ENCODE measurements at places on chromosomes 7 and 10.

GRCh38 chr7:157596471-157596870, 259.7 kb downstream of the DNAJB6 start:
- DNase-seq: no peak

DNA sequence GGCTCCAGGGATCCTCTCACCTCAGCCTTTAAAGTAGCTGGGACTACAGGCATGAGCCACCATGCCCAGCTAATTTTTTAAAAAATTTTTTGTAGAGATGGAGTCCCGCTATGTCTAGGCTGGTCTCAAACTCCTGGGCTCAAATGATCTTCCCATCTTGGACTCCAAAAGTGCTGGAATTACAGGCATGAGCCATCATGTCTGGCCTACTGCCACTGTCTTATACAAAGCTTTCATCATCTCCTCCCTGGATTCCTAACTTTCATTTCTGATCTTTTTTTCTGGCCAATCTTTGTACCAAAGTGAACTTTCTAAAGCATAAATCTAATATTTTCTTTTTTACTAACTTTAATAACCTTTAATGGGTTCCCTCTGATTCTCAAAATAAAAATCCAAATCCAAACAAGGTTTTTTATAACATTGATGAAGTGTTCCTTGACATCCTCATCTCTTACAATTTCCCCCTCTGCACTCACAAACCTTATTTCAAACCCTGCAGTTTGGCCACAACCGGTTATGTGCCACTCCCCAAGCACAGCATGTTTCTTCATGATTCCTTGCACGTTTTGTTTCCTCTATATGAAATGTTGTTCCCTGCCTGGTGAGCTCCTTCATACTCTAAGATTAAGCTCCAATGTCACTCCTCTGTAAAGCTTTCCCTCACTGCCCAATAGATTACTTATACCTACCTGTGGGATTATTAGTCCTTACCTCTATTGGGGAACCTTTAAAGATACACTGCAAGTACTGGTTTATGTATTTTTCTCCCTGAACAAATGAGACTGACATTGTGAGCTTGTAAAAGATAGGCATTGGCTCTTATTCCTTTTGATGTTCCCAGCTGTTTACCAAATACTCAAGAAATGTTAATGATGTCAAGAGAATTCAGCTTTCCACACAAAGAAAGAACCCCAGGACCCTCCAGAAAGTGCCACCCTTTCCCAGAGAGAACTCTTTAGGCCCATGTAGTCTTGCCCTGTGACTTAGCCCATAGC, 101.7 kb downstream of the HOXA1 start:
- peak; percentile 11 for DNase-seq

- DNase-seq: no peak
Measured at GRCh38 chr7:131381069-131381838, 53.6 kb downstream of the MKLN1 start.

- DNase-seq: no peak
Measured at GRCh38 chr10:13930120-13930519, 343.4 kb downstream of the PRPF18 start.

GRCh38 chr7:80827239-80827633, 91.6 kb downstream of the SEMA3C start:
- no peak for DNase-seq

- peak; percentile 28 for DNase-seq
Measured at GRCh38 chr10:61902445-61903220, 1.1 kb downstream of the ARID5B start.

GRCh38 chr10:47438857-47439474, 44.9 kb downstream of the ANXA8 start:
- DNase-seq: peak; percentile 66

DNA sequence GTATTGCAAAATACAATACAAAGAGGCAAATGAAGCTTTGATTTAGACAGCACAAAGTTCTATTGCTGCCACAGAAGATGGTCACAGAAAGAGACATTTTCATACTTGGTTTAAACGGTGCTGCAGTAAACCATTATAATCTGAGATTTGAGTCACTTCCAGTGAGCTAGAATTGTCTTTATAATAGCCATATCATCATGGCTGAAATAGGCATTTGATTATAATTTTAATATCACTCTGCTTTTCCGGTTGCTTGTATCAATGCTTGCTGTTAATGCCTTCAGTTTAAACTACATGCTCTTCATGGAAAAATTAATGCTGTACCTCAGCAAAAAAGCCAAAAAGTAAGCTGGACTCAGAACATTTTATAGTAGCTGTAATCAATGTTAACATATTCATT, 48.5 kb downstream of the CPEB3 start:
- no peak for DNase-seq

GRCh38 chr7:22251281-22251680, 105.7 kb downstream of the RAPGEF5 start:
- DNase-seq: peak; percentile 53

DNA sequence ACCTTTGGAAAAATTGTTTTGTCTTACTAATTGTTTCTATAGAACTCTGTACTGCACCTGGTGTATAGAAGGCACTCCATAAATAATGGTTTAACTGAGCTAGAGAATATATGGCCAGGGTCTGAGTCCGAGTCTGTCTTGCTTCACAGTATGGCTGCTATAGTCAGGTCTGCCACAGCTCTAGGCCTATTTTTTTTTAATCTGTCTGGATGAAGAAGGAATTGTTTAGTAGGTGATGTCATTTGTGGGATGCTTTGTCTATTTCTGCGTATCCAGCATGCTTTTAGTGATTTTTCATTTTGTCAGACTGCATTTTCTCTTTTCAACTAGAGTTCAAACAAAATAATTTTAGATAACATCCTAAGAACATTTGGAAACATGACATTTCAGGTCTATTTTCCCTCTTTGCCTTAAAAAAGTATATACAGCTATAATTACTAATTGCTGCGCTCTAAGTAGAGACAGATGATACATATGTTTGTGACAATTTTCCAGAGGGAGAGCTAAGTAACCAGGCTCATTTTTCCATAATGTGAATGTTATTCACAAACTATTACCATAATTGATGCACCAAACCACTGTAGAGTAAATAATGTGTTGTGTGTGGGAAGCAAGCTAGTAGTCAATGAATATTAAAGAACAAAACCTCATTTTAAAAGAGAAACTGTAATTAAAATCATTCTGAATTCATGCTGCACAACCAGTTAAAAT, 361.7 kb downstream of the AUTS2 start:
- no peak for DNase-seq

DNA sequence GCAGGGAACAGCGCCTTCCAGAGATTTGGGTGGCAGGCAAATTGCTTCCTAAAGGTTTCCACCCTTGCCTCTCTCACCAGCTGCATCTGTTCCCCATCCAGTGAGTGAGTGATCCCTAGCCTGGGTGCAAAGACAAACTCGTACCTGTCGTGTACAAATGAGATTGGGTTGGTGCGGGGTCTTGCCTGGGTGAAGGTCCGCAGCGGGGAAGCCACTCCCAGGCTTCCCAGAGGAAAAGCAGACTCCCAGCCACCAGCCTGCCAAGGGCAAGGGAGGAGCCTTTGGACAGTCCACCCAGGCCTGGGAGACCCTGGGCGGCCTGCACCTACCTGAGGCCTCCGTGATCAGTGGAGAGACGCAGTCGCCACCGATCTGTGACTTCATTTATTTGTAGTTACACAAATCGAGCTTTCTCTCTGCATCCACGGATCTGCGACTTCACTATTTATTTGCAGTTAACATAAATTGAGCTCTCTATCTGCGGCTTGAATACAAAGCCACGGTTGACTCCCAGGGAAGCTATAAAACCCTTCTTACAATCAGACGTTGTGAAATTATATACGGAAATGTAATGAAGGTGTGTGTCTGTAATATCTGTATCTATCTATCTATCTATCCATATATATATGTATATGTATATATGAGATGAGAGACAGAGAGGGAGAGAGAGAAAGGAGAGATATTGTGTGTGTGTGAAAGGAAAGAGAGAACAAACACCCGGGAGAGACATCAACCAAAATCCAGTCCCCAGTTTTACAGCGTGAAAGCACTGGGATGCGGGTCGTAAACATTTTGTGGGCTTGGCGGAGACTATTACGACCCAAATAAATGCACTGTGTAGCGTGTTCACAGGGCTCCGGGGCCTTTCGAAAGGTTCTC, 3.0 kb upstream of the HOXA7 start:
- DNase-seq: no peak

DNA sequence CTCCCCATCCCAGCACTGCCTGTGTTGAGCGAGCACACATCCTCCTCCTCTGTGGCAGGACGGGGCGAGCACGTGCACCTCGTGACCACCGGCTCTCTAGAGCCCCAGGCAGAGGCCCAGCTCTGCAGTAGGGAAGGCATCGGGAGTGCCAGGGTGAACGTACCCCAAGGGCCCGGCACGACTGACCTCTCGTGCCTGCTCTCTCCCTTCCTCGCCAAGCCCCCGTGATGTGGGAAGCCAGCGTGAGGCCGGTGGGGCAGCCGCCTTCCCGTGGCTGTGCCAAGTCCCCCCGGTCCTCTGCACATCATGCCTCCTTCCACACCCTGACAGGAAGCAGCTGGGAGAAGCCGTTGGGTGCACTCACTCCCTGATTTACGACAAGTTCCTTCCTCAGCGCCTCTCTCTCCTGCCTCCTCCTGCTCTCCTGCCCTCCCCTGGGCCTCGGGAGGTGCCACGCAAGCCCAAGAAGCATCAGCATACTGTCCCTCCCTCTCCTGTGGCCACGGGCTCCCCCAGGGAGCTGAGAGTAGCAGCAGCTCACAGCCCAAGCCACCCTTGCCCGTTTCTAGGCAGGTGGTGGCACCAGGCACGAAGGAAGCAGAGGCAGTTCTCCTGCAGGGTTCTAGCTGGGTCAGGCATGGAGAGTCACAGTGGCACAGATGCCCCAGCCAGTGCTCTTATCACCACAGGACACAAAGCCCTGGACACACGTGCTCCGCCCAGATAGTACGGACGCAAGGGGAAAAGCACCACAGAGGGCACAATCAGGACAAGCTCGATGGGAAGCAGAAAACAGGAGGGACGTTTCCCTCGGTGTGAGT, 47.0 kb downstream of the AMZ1 start:
- DNase-seq: no peak

GRCh38 chr7:46206476-46207060, 285.5 kb upstream of the IGFBP3 start:
- DNase-seq: no peak

DNA sequence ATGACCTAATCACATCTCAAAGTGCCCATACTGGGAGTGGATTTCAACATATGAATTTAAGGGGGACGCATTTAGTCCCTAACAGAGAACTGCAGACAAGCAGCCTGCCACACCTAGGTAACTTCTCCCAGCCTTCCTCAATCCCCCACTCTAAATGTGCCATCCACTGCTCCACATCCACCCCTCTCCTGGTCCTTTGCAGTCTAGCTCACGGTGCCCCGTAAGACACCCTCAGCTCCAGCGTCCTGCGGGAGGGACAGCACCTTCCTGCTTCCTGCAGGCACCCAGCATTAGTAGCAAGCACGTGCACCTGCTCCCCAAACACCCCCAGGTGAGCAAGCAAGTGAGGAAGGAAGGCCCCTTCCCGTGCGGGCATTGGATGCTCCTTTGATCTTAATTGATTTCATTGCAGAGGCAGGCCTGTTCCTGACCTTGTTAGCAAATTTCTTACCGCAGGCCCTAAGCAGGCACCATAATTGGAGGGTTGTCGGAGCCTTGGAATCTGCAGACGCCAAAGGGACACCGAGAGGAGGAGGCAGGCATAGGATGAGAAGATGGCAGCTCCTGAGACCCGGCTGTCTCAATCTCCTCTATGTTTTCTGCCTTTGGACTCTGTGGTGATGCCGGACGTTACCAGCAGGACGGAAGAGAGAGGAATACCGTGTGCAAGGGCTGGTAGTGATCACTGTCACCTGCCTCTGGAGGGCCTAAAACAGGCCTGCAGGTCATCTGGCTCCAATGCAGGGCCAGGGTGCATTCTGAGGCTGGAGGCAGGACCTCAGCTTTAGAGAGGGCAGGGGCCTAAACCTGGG, 75.8 kb upstream of the CHST15 start:
- no peak for DNase-seq

GRCh38 chr7:140078392-140078791, 15.6 kb upstream of the PARP12 start:
- DNase-seq: no peak

DNA sequence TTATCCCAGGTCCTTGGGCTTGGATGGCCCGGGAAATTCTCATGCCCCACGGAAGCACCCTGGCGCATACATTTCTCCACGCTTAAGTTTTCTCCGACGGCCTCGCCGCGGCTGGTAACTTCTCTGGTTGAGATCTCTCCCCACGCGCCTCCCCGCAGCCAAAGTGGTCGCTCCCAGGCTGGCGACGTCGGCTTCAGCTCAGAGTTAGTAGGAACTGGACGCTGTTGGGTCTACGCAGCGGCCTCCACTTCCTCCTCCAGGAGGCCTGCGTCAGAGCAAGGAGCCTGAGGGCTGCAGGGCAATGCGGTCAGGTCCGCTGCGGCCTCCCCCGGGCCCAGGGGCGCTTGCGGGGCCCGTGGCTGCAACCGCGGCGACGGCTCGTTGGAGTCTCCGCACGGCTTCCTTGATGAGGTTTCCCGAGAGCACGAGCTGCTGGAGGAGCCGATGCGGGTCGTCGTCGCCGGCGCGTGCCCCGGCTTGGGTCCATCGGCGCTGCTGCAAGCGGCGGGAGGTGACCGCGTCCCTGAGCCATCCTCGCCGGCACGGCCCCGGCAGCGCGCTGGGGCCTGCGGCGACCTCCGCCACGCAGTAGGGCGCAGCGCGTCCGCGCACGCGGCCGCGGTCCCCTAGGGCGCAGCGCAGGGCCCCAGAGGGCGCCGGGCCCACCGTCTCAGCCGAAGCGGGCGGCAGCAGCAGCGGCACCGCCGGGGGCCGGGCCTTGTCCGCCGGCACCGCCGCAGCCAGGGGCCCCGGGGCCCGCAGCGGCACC, 744 bp downstream of the FRAT2 start:
- DNase-seq: peak; percentile 60

GRCh38 chr7:110921595-110922151, 169.3 kb upstream of the LRRN3 start:
- no peak for DNase-seq

- no peak for DNase-seq
Measured at GRCh38 chr7:37408291-37409228, 40.1 kb downstream of the ELMO1 start.

GRCh38 chr7:7416031-7416858, 119.4 kb downstream of the COL28A1 start:
- DNase-seq: no peak

DNA sequence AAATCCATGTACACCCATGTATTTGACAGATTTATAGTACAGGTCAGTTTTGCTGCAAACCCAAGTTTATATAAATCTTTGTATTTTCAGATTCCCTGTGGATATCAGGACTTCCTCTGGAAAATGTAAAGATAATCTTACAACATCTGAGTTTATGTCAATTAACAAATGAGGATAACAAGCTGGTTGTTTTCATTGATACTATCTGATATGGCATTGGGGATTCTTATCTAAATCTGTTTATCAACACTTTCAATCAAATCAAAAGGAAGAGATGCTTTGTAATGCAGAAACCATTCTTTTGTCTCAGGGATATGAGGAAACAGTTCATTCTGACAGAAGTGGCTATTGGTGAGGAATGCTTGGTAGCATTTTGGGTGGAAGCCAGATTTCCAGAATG, 64.9 kb upstream of the FAM204A start:
- DNase-seq: no peak

DNA sequence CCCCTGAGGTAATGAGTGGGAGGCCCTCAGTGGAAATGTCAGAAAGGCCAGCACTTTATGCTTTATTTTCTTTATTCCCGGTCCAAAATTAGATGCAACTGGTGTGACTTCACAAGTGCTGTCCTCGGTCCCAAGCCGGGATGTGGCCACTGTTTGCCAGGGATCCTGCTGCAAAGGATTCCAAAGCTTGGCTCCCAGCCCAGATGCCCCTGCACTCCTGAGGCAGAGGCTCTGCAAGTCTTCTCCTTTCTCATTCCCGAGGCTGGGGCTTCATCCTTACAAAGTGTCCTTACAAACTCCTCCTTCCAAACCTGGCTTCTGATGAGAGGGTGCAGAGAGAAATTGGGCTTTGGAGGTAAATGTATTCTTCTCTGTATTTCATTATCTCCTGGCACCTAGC, 544.3 kb upstream of the DPP6 start:
- DNase-seq: no peak
